ENCODE measurements at places on chromosomes 11 and 22.

GRCh38 chr22:30214703-30215407, 31.7 kb downstream of the LIF start:
- DNase-seq: no peak

GRCh38 chr11:61777234-61778090, 14.9 kb downstream of the TMEM258 start:
- peak; percentile 89 for DNase-seq

DNA sequence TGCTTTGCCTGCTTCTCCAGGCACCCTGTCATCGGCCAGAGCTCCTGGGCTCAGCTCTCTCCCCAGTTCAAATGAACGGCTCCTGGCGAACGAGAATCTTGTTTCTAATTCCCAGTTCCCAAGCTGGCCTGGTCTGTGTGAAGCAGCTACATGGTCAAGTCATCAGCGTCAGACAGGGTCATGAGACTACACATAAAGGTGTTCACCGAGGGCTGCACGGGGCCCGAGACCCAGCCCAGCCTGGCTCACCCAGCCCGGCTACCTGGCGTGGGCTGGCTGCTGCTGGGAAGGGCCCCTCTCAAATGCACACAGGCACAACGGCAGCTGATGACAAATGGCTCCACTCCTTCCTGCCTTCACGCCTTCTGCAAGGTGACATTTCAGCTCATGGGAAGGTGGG, 14.6 kb upstream of the CELSR1 start:
- no peak for DNase-seq

DNA sequence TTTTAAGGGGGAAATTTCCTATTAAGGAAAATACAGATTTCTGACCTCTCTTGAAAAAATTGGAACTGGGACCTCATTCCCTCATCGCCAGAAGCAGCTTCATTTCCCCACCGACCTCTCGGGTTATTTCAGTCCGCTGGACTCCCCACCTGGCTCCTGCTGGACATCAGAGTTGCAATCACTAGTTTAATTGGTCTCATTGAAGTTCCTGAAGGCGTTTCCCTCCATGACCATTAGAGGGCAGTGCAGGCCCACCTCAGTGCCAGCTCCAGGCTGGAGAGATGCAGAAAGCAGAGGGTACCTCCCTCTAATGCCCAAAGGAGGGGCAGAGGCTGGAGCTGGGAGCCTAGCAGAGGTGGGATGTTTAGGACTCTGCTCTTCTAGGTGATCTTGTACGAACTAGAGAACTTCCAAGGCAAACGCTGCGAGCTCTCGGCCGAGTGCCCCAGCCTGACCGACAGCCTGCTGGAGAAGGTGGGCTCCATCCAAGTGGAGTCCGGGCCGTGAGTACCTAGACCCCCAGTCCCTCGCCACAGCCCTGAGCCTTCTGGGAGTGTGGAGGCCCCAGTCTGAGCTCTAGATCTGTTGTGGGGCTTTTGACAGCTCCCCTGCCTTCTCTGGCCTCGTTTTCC, 2.7 kb downstream of the CRYBB3 start:
- peak; percentile 91 for DNase-seq

- DNase-seq: no peak
Observed at GRCh38 chr11:126640186-126640585, 284.7 kb downstream of the ST3GAL4 start.

DNA sequence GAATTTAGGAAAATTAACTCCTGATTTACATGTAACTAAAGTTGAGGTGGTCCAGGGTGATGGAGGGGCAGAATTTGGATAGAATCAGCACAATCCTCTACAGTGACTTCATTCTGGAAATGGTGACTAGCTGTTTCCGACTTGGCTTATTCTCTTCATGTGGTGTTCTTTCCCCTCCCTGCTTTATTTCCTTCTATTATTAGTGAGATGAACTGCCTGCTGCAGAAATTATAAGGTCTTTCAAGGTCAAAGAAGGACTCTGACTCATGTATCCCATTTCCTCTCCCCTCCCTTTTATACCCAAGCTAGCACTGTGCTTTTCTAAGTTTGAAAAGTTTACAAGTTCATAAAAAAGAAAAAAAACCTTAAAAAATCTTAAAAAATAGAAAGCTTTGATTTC, 12.2 kb upstream of the MRPL17 start:
- DNase-seq: no peak

GRCh38 chr22:49037701-49038245, 789.9 kb downstream of the BRD1 start:
- DNase-seq: no peak

DNA sequence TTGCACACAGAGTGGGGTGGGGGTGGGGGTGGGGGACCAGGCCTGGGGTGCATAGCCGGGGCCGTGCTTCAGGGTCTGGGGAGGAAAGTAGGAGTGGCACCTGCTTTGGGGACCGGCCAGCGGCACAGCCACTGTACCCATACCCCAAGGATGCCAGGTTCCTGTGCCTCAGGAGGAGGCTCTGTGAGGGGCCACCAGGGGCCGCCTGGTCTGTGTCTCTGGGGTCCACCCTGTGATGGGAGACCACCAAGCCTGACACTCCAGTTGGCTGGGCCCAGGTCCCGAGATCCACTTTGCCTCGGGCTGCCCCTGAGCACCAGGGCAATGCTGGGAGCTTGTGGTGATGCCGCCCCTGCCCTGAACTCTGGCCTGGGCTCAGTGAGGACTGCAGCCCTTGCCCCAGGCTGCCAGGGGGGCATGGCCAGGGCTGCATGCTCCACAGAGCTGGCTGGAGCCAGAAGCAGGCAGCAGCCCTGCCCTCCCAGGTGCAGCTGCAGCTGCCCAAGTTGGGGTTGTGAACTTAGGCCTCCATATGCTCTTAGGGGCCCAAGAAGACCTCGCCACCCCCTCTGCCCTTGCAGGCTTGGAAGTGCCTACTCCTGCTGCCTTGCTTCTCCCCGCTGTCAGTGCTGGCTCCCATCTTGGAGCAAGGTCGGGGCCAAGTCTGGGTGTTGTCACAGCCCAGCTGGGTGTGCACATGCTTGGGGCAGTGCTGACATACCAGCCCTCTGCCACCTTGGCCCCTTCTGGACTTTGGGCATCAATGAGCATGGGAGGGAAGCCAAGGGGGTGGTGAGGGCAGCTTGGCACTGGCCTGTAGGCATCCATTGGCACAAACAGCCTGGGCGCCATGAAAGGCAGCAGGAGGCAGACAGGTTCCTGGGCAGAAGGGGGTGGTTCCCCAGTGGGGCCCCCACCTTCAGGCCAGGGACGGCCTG, 123.3 kb upstream of the THY1 start:
- DNase-seq: no peak

DNA sequence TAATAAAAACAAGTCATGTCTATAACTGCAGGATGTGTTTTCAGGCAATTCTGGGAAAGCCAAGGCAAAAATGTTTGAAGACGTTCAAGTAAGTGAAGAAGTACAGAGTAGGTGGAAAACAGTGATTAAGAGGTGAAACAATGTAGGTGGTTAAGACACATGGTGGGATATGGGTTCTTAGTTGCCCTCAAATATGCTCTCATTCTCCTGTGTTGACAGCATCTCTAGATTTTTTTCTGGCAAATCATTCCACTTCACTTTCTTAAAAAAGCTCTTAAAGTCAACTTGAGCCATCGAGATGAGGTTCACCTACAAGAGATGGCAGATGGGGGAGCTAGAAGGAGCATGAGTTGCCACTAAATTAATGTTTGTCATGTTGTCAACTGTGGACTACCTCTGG, 1041.0 kb upstream of the CNTN5 start:
- no peak for DNase-seq

DNA sequence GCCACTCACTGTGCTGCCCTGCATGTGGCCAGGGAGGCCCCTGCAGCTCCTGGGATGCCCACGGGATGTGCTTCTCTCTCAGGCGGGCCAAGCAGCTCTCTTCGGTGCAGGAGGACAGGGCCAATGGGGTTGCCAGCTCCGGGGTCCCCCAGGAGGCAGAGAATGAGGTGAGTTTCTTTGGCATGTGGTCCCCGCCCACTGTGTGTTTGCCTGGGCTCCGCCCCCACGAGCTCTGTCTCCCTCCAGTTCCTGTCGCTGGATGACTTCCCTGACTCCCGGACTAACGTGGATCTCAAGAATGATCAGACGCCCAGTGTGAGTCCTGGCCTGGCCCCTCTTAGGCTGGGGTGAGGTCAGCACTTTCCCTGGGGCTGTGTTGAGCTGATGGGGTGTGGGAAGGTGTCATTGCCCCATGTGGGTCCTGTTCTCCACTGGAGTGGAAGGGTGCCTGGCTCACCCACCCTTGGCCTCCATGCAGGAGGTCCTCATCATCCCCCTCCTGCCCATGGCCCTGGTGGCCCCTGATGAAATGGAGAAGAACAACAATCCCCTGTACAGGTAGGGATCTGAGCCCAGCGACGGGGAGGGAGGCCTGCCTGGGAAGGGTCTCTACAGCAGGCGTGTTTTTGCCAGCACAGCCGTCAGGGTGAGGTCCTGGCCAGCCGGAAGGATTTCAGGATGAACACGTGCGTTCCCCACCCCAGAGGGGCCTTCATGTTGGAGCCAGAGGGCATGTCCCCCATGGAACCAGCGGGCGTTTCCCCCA, 7.7 kb downstream of the SCO2 start:
- DNase-seq: no peak

DNA sequence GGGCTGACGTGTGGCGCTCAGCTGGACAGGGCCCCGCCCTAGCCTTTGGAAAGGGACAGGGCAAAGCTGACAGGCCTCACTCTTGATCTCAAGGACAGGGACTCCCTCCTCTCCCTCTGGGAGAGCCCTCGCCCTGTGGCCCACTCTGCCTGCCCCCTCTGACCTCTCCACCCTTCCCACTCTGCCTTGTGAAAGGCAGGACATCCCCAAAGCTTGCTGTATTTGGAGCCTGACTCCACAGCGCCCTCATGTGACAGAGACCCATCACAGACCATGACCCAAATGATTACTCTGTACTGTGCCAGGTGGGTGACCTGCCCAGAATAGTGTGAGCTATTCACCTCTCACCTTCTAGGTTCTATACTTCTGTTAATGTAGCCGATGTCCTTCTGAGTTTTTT, 18.8 kb downstream of the P2RY2 start:
- DNase-seq: peak; percentile 84

GRCh38 chr22:48700566-48701295, 1126.9 kb downstream of the BRD1 start:
- DNase-seq: no peak

DNA sequence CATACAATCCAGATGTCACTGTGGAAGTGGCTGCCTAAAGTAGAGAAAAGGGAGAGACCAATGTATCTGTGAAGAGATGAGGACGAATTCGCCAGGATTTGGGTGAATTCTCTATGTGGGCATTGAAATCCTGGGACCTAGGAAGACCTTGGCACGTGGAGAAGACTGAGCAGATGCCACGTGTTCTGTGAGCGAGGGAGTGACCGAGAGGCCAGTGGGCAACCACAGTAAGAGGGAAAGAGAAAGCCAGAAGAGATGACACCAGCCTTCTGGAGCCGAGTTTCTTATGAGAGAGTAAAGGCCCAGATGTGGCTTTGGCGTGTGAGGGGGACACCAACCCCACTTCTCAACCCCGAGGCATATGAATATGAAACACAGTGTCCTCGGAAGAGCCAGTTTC, 228.1 kb downstream of the BUD13 start:
- DNase-seq: no peak

DNA sequence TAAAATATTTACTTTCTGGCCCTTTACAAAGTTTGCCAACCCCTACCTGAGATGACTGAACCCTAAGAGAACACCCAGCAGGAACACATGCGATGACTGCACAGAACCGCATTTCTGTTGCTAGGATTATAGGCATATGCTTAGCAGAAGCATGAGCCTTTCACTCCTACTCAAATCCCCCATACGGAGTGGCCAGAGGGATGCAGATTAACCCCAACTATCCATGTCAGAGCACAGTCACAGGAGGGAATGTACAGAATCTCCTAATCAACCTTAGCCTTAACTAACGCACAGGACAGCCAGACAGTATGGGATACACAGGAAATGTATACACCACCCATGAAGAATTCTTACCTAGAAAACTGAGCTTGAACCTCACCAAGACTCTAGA, 6.2 kb downstream of the HPS4 start:
- DNase-seq: no peak

DNA sequence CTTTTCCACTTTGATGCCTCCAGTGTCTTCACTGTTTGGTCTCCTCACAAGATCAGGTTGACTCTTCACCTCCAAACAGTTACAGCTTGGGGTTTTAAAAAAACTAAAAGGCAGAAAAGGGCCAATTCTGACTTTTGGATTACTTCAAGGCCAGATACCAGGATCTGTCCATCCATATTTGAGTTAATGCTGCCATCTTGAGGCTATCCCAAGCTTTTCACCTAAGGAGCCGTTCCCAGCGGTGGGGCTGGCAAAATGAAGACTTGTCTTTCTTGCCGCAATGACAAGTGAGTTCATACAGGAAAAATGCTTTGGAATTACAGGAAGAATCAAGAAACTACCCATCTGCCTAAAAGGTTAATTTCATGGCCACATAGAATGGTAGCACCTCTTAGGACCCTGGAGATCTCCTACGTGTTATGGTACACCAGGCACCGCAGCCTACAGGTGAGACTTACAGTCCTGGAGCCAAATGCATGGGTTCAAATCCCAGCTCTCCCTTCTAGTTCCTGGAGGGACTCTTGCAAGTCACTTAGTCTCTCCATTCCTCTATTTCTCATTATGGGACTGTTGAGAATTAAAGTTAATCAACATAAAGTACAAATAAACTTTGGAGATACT, 6.0 kb upstream of the OR5B21 start:
- peak; percentile 65 for DNase-seq

GRCh38 chr11:2683806-2684205, 16.0 kb downstream of the KCNQ1OT1 start:
- DNase-seq: no peak

DNA sequence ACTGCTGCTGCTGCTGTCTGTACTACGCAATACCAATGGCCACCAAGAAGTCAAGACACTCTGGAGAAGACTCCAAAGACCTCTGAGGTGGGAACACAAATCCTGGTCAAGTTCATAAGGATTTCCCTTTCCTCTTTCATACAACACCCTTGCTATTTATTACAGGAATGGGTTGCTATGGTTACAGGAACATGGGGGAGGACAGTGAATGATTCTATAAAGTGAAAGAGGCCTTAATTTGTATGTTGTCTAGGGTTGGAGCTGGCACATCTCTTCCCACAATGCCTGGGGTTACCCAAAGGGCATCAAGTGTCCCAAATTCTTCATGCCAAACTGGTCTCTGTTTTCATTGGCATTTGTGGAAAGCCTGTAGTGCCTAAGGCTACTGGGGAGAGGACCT, 11.4 kb upstream of the SEC14L3 start:
- no peak for DNase-seq

GRCh38 chr22:50269970-50270665, at the start of gene MAPK11:
MAPK11 (minus strand) TSS chr22:50270380; CDS start chr22:50270292, 88 bp downstream.
- DNase-seq: no peak
